AG04449 (cell line): ENCODE measurements at places on chromosomes 7 and 10.

DNA sequence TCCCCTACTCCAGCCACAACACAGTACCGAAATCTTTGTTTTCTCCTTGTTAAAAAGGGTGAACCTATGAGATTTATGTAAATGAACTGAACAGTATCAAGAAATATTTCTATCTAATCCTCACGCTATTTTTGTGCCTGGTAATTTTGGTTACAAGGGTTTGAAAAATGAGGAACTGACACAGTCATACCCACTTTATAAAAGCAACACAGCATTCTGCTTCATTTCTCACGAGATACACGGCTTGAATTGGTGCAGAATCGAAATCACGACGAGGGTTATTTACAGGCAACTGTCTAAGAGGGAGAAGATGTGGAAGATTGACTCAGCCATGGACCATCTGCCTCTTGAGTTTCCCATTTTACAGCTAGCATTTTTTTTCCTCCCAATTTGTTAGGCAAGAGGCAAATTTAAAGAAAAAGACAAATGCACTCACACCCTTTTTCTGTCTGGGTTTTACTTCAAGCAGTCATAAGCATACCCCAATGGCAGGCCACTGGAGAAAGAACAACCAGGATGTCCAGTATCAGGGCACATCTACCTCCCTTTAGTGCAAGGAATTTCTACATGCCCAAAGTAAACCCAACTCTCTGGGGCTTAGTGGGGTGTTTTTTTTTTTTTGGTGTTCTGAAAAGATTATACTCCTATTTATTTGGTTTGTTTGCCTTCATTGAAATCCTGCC is 108.1 kb downstream of the ITGB8 start:
- DNase-seq = no peak

- no peak for DNase-seq
Observed at GRCh38 chr7:4633012-4633411, 49.1 kb upstream of the FOXK1 start.

DNA sequence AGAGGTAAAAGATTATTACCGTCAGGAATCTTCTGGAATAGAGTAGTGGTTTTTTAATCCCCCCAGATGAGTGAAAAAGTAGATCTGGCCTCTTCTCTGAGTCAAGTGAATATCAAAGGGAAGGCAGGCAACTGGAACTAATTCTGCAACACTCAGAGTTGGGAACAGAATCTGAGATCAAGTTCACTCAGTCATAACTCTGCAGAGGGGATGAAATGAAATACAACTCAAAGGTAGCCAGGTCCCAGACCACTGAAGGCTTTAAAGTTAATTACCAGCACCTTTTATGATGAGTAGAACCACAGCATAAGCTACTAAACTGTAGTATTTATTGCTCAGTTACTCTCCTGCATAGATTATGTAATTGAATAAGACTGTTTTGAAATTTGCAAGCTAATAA is 455.6 kb upstream of the AKR1E2 start:
- DNase-seq = no peak

DNA sequence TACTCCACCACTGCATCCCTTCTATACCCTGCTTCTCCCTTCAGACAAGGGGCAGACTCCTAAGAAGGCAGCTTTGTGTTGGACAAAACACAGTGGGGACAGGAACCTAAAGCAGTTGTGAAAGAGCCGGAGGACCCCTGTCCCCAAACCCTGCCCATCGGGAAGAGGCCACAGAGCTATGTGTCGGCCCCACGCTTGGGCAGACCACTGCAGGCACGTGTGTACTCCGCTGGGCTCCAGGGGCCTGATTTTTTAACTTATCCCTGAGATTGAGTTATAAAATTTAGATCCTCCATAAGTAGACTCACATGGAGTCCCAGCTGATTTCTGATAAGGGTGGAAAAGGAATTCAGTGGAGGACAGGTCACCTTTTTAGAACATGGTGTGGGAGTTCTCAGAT is 310.5 kb downstream of the ADARB2 start:
- DNase-seq = no peak

DNA sequence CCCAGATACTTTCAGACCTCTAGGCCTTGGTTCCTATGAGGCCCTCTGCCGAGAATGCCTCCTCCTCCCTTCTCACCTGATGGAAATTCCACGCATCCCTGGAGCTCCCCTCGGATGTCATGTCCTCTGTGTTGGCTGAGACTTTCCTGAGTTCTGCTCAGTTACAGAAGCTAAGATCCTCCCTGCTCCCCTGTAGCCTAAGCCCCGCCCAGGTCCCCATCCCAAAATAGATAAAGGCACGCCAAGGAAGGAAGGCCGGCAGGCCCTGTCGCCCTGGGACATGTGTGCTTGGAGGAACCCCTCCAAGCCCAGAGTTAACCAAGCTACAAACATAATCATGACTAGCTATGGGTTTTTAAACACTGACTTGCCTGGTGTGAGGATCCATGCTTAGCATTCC is 123.5 kb downstream of the SORBS1 start:
- no peak for DNase-seq

GRCh38 chr7:147586110-147586509 is 1004.5 kb upstream of the C7orf33 start:
- DNase-seq = no peak
